ENCODE measurements at places on chromosomes 16 and 17.

DNA sequence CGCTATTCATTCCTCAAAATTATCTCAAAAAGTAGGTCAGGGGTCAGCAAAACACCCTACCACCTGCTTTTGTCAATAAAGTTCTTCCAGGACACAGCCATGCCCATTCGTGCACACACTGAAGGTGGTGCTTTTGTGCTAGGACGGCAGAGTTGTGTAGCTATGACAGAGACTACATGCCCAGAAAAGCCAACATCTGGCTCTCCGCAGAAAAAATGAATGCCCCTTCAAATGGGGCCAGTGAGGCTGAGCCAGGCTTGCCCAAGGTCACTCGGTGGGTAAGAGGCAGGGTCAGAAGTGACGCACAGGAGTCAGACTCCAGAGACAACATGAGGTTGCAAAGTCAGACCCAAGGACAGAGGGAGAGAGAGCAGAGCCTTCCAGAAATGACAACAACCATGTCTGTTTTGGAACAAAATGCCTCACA is 200.1 kb downstream of the XYLT1 start:
- DNase-seq = no peak

GRCh38 chr16:64013856-64014255 is 1108.0 kb downstream of the CDH11 start:
- DNase-seq = no peak

- no peak for DNase-seq
Observed at GRCh38 chr16:2482708-2483534, 8.0 kb downstream of the TBC1D24 start.

DNA sequence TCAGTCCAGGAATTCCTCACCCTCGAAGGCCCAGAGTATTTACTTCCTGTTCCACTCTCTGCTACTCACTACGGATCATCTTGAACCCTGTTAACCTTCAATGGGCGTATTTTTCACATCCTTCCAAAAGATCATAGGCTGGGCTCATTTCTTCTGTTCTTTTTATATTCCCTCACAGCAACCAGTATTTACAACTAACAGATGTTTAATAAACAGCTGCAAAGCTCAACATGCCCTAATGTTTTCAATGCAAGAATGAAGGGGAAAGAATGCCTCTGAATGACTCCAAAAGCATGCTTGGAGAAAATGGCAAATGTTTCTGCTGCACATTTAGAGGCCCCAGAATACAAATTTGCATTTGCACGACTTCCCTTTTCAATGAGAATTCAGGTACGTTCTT is 174.9 kb downstream of the ZFHX3 start:
- DNase-seq = no peak

- DNase-seq = peak; percentile 14
Observed at GRCh38 chr16:49491771-49492761, 118.5 kb downstream of the C16orf78 start.

DNA sequence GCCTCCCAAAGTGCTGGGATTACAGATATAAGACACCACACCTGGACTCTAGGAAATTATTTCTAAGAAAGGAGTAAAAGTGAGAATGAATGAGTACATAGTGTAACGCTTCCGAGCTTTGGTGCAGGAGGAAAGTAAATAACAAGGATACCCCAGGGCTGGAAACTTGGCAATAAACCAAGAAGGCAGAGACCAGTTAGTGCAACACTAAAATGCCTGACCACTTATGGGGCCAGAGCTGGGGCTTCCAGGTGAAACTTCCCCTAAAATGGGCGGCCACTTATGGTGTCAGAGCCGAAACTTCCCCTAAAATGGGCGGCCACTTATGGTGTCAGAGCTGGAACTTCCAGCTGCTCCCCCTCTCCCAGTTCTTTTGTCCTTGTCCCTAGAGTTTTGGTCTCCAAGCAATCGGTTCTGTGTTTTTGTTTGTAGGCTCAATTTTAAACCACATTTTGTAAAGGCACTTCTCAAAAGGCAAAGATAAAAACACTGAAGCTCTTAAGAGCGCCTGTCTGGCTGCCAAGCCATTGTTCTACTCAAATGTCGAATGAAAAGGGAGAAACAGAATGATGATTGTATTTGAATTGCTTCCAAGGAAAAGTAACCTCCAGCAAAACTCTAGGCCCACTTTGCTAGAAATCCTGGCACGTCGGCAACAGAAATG is 63.9 kb downstream of the NXN start:
- no peak for DNase-seq

DNA sequence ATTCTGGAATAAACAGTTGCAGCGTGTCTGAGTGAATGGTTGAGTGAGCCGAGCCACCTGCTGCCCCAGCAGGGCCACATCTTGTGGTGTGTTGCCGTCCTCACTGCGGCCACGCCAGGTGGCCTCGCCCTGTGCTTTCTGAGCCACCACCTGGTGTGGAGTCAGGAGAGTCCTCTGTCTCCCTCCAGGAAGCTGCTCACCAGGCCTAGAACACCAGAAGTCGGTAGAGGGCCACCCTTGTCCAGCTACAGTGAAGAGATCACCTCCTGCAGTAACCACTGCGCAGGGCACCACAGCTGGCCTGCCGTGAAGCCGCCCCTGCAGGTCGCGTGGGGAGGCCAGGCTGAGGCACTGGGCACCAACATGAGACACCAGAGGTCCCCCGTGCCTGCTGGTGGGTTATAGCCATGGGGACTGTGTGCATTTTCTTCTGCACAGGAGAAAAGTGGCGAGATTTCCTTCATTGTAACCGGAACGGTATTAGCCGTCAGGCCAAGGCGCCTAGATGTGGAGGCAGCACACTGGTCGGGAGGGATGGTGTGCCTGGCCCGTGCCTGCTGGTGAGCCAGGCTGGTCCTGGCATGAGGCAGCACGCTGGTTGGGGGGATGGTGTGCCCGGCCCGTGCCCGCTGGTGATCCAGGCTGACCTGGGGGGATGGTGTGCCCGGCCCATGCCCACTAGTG is 28.9 kb upstream of the FOXK2 start:
- DNase-seq = no peak

GRCh38 chr16:48353565-48354163 is 31.5 kb downstream of the SIAH1 start:
- DNase-seq = peak; percentile 32

DNA sequence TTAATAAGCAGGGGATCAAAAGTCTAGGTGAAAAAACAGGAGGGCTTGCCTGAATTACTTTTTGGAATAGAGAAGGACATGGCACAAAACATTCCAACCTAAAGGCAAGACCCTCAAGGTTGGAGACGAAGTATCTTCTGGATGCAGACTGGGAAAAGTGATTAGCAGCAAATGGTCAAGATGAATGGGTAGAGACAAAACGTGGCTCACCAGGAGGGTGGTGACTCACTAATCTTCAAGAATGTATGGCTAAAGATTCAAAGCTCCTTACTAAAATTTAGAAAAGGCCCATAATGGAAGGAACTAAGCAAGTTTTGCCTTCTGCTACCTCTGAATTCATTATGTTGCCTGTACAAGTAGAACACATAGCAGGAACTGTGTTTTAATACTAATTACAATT is 469.5 kb upstream of the RBFOX1 start:
- no peak for DNase-seq

- DNase-seq = no peak
Observed at GRCh38 chr16:55100100-55100499, 169.4 kb downstream of the IRX5 start.

- DNase-seq = no peak
Observed at GRCh38 chr16:29881050-29881449, 18.0 kb upstream of the CDIPT start.
